ENCODE measurements at places on chromosomes 7 and 10.

DNA sequence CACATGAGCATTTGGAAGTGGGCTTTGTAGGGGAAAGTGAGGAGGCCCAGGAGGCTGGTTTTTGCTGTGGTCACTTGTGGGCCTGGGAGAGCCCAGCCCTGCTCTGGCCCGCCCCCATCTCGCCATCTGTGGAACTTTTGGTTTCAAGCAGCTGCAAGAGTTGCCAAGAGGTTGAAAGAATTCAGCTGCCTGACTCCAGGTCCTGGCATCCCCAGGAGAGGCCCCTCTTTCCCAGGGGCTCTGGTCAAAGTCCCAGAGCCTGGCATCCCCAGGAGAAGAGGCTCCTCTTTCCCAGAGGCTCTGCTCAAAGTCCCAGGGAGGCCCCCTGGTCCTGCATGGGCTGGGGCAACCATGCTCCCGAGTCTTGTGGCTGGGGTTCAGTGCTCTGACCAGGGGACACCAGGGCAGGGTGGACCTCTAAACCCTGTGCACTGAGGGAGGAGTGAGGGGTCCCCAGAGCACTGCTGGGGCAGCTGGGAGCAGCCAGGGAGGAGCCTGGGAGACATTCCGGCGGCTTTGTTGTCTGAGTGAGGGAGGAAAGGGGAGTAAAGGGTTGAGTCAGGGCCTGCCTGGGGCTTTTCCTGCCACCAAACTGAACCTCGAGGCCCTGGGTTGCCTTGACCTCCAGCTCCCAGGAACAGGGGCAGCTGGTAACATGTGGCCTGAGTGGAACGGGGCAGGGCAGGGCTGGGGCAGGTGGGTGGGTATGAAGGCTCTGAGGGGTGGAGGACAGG is 27.7 kb upstream of the CSGALNACT2 start:
- no peak for DNase-seq

DNA sequence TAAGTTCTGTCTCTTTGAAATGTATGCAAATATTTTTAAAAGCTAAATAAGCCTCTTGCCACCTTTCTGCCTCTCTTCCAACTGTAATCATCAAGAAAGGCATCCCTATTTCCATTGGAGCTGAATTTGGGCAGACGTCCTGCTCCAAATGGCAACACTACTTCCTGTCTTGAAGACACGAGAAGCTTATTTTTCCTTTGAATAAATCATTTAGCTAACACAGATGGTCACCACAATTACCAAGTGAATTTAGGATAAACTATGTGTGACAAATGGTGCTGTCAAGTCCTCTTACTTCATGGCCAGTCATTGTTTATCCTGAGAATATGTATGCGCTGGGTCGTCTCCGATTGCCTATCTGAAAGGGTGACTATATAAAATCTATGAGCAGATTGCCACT is 268.0 kb downstream of the ANKRD7 start:
- no peak for DNase-seq

- no peak for DNase-seq
Observed at GRCh38 chr7:216360-217300, 24.3 kb downstream of the FAM20C start.

DNA sequence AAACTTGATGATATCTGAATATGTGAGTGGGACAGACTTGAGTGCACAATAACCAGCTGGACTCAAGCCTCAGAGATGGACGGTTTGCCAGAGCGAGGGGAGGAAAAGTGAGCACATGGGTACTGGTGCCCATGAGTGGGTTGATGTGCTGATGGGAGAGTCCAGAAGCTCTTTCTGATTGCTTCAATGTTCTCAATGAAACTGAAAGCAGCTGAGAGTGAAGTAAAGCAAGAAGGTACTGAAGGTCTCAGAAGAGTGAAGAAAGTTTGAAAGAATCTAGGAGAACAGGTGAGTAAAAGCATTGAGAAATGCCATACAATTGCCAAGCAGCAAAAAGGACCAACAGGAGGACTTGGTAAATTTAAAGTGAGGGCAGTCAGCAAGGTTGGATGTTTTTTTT is 28.6 kb downstream of the CTTNBP2 start:
- DNase-seq = no peak

DNA sequence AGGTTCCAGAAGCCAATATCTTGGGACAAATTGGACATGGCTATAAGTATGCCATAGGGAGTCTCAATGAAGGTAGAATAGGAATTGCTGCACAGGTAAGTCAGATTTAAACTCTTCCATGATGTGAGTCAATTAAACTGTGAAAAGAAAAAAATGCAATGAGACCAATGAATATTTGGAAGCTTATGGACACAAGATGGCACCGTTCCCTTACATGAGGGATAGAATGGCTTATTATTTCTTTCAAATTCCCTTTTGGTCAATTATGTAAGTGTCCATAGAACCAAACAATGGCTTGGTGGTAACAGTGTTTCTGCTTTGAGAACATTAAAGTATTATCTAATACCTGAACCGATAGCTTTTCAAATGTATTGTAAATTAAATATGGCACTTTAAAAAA is 35.6 kb downstream of the ACADSB start:
- DNase-seq = no peak

DNA sequence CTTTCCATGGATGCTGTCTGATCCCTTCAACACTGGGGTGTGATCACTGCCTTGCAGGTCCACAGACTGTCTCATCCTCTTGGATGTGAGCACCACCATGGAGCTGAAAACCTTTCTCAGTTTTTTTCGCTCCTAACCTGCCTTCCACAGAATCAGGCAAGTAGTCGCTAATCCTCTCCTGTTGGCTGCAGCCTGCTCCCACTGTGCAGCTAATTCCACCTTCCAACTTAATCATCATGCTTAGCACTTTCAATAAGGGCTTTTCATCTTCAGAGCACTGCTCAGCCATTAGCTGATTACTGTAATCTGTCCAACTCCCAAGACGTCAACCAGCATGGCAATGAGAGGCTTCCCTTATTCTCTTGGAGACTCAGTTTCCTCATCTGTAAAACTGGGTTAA is 15.1 kb upstream of the CDH23 start:
- no peak for DNase-seq

- no peak for DNase-seq
Observed at GRCh38 chr10:31030800-31031199, 865 bp downstream of the ZNF438 start.

DNA sequence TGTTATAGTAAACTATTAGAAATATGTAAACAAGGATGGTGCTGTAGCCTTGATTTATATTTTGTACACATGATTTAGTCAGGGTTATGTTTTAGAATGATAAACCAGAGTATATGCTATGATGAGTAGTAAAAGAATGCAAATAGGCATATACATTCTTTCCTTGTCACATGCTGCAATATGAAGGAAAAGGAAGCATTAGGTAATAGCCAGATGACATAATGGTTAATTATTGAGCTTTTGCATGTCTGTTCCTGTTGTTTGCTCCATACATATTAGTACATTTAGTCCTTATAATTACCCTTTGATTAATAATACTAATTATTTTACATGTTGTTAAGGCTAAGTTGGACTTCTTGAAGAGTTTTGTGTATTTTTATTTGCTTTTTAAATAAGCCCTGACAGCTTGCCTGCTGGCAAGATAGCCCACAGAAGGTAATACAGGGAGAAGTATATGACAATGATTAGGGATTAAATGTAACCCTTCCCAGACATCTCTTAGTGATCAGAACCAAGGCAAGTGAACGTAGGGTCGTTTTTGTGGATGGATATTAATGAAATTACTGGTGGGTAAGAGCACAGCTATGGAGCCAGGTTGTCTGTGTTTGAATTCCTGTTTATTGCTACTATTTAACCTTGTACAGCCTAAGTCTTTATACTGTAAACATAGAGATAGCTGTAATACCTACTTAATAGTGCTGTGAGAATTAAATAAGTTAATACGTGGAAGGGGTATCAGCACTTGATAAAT is 68.4 kb downstream of the PHTF2 start:
- DNase-seq = peak; percentile 6

DNA sequence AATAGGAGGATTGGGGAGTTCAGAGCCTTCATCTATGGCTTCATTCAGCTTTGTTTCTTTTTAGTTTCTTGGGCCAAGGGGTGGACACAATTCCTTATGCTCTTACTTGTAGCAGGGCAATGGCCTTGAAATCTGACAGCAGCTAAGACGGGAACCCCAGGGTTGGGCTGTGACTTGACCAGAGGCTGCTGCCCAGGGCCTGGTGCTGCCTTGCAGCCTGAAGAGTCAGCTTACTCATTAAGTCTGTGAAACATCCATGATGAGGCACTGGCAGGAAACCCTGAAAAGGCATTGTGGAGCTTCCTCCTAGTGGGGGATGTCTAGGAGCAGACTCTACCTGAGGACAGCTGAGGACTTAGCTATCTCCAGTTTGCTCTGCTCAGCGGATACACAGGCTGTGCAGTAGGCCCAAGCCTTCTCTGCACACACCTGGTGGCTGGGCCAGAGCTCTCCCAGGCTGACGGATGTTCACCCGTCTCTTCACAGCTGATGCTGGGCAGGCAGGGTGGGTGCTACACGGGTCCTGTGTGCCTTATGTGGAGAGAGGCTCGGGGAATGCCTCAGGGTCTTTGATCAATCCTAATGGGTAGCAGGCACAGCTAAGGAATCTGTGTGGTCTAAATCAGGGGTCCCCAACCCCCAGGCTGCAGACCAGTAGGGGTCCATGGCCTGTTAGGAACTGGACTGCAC is 17.8 kb downstream of the CXCL12 start:
- no peak for DNase-seq

DNA sequence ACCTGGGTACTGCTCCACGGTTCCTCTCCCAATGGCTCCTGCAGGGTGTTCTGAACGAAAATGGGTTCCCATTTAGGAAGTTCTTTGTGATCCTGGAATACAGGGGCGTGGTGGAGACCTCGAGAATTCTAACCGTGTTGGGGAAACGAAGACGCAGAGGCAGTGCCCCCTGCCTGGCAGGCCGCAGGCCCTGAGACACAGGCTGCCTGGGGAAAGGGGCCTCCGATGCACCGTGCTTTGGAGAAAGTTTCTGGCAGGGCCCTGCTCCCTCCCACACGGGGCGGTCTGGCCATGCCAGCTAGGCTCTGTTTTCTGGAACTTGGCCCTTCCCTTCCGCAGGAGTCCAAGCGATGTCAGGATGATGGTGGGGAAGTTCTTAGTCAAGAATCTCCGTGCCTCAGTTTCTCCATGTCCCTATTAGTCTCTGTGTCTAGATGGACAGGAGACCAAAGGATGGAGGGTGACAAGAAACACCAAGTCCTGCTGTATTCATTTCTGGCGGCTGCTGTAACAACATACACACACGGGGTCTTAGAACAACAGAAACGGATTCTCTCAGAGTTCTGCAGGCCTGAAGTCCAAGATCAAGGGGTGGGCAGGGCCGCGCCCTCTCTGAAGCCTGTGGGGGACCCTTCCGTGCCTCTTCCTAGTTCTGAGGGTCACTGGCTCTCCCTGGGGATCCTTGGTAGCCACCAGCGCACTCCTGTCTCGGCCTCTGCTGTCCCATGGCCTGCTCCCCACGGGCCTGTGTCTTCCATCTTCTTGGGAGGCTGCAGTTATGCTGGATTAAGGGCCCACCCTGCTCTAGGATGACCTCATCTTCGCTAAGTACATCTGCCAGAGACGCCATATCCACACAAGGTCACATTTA is 27.7 kb downstream of the PRKAG2 start:
- no peak for DNase-seq

DNA sequence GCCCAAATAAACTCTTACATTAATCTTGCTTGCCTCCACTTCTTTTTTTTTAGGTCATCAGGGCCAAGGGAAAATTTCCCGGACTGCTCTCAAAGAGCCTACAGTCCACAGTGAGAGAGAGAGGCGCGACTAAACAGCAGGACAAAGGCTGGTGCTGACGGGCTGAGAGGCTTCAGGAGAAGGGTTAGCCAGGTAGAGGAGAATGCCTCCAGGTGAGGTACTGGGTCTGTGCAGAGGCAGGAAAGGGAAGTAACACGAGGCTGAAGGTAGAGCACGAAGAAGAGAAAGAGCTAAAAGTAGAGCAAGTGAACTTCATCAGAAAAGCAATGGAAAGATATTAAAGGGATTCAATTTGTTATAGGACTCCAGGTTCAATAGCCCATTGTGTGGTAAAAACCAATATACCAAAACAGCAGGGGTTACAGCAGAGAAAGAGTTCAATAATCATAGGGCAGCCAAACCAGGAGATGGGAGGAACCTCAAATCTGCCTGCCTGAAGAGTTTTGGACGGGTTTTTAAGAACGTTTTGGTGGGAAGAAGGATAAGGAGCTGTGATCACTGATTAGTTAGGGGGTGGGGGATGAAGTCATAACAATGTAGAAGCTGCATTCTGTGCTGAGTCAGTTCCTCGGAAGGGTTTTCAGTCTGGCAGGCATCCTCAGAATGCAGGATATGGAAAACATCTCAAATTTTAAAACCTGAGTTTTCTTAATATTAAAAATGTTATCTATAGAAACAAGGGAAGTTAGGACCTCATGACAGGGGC is 171.5 kb downstream of the AKR1D1 start:
- DNase-seq = no peak

- no peak for DNase-seq
Observed at GRCh38 chr7:110386913-110387312, 704.0 kb upstream of the LRRN3 start.

All from fibroblast of the conjunctiva (primary cell).